ENCODE measurements at places on chromosomes 3 and 15.

- H3K27me3 ChIP-seq: no peaks in the 10 kb centered on the region
- H3K36me3 ChIP-seq: no peaks in the 10 kb centered on the region
- no peak overlapping the region for H3K27ac ChIP-seq
- H3K4me3 ChIP-seq: no peak overlapping the region
- H3K4me1 ChIP-seq: no peaks in the 10 kb centered on the region
Observed at GRCh38 chr3:35291471-35292236, 347.7 kb upstream of the ARPP21 start.

- peaks cover 46% of the 10 kb centered on the region for H3K4me1 ChIP-seq
- DNase-seq: no peak
- H3K27me3 ChIP-seq: no peaks in the 10 kb centered on the region
- peak overlapping the region; percentile 39 for H3K27ac ChIP-seq
Observed at GRCh38 chr15:55403531-55403930, 4.6 kb downstream of the CCPG1 start.

GRCh38 chr3:25587526-25587925 lies 77.2 kb downstream of the TOP2B start:
- H3K4me1 ChIP-seq: no peaks in the 10 kb centered on the region
- DNase-seq: no peak
- no peak overlapping the region for H3K4me3 ChIP-seq
- peaks cover 4% of the 10 kb centered on the region for H3K36me3 ChIP-seq
- no peak overlapping the region for H3K27ac ChIP-seq
- H3K27me3 ChIP-seq: no peaks in the 10 kb centered on the region

DNA sequence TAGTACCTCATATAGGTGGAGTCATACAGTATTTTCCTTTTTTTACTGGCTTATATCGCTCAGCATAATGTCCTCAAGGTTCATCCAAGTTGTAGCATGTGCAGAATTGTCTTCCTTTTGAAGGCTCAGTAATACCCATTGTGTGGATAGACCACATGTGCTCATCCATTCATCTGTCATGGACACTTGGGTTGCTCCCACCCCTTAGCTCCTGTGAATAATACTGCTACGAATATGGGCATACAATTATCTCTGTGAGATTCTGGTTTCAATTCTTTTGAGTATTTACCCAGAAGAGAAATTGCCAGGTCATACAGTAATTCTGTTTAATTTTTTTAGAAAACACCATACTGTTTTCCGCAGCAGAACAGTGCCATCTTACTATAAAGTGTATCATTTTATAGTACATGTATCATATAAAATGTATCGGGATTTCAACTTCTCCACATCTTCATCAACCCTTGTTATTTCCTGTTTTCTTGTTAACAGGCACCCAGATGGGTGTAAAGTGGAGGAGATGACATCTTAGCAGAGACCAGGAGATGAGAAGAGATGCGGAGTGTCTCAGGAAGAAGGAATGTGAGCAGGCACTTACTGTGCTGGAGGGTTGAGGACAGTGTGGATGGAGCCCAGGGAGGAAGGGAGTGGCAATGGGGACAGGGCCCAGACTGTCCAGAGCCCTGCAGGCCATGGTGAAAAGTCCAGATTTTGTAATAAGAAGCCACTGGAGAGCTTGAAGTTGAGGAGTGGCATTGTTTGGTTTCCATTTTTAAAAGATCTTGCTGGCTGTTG lies 27.0 kb upstream of the PRR23E start:
- H3K27me3 ChIP-seq: peaks cover 3% of the 10 kb centered on the region
- DNase-seq: no peak
- H3K4me3 ChIP-seq: no peak overlapping the region
- H3K4me1 ChIP-seq: no peaks in the 10 kb centered on the region
- H3K36me3 ChIP-seq: no peaks in the 10 kb centered on the region

- H3K4me1 ChIP-seq: peaks cover 50% of the 10 kb centered on the region
- DNase-seq: no peak
- H3K27me3 ChIP-seq: no peaks in the 10 kb centered on the region
- H3K27ac ChIP-seq: peak overlapping the region; percentile 25
- no peaks in the 10 kb centered on the region for H3K36me3 ChIP-seq
- no peak overlapping the region for H3K4me3 ChIP-seq
Observed at GRCh38 chr15:68154923-68155559, 50.1 kb downstream of the CALML4 start.

GRCh38 chr3:126472277-126473006 lies 3.2 kb downstream of the ZXDC start:
- no peak overlapping the region for H3K4me3 ChIP-seq
- no peaks in the 10 kb centered on the region for H3K27me3 ChIP-seq
- peak overlapping the region; percentile 58 for H3K27ac ChIP-seq
- peak; percentile 91 for DNase-seq

- peaks cover 26% of the 10 kb centered on the region for H3K4me1 ChIP-seq
- H3K4me3 ChIP-seq: peak overlapping the region; percentile 68
- no peaks in the 10 kb centered on the region for H3K27me3 ChIP-seq
- H3K27ac ChIP-seq: peak overlapping the region; percentile 90
- DNase-seq: no peak
Observed at GRCh38 chr15:80693682-80694610, 1.2 kb upstream of the ABHD17C start.

GRCh38 chr3:196518966-196519717 lies 4.0 kb upstream of the SMCO1 start:
- H3K4me1 ChIP-seq: no peaks in the 10 kb centered on the region
- H3K4me3 ChIP-seq: no peak overlapping the region
- peak; percentile 82 for DNase-seq
- no peaks in the 10 kb centered on the region for H3K27me3 ChIP-seq

- H3K4me1 ChIP-seq: peaks cover 8% of the 10 kb centered on the region
- H3K4me3 ChIP-seq: no peak overlapping the region
- H3K36me3 ChIP-seq: no peaks in the 10 kb centered on the region
- H3K27me3 ChIP-seq: peaks cover 19% of the 10 kb centered on the region
- no peak overlapping the region for H3K27ac ChIP-seq
Observed at GRCh38 chr3:170584585-170585007, 1.3 kb downstream of the SLC7A14 start.

- no peak for DNase-seq
- H3K27me3 ChIP-seq: no peaks in the 10 kb centered on the region
- H3K4me1 ChIP-seq: no peaks in the 10 kb centered on the region
Observed at GRCh38 chr3:108862865-108863798, 40.5 kb downstream of the TRAT1 start.

- no peaks in the 10 kb centered on the region for H3K27me3 ChIP-seq
- peaks cover 52% of the 10 kb centered on the region for H3K36me3 ChIP-seq
- no peak overlapping the region for H3K4me3 ChIP-seq
- peak overlapping the region; percentile 18 for H3K27ac ChIP-seq
Observed at GRCh38 chr3:184145111-184145524, 10.0 kb downstream of the EIF2B5 start.

DNA sequence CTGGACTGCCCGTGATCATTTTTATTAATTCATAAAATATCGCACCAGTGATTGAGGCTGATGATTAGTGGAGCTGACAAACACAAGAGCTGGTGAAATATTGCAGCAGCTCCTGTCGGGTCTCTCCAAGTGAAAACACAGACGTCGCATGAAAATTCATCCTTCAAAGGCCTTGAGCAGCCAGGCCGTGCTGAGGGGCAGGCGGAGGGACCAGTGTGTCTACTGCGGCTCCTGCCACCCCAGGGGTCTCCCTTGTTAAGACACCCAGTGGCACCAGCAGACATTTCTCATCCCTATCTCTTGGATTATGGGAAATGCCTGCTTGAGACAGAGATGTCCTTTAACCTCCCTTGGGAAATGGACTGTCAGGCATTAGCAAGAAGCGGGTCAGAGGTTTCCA lies 289.4 kb upstream of the TLE3 start:
- no peaks in the 10 kb centered on the region for H3K27me3 ChIP-seq
- no peaks in the 10 kb centered on the region for H3K4me1 ChIP-seq
- no peak overlapping the region for H3K27ac ChIP-seq
- no peak overlapping the region for H3K4me3 ChIP-seq

- no peaks in the 10 kb centered on the region for H3K36me3 ChIP-seq
- DNase-seq: no peak
- H3K4me3 ChIP-seq: no peak overlapping the region
- peaks cover 11% of the 10 kb centered on the region for H3K27me3 ChIP-seq
Observed at GRCh38 chr3:135806317-135806716, 159.2 kb upstream of the PPP2R3A start.

Data from sigmoid colon (tissue), 7 donors.